Cardiac septum (tissue), 1 donor: ENCODE measurements at places on chromosomes 1 and 21. TPM values are rescaled to one million over a fixed set of nuclear protein-coding genes. Genes with fewer than 3 reads are reported as not detected.

RAD54L gene
- total RNA-seq = 0.97 TPM

DNA sequence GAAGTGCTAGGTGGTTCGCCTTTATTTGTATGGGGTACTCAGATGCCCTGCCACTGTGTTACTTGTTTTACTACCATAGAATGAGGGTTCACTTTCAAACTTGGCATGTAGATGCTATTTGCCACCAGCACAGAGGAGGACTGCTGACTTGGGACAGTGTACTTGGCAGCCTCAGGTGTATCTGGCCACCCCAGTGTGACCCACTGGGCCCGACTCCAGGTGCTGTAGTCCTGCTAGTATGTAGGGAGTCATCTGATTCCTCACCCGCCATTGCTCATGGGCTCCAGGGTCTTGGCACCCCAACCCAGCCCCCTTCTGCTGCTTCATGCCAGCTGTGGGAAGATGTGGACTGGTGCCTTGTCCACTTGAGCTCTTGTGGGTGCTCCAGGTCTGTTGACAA, 40.0 kb downstream of the ZNF678 start:
- no peak for DNase-seq

DNA sequence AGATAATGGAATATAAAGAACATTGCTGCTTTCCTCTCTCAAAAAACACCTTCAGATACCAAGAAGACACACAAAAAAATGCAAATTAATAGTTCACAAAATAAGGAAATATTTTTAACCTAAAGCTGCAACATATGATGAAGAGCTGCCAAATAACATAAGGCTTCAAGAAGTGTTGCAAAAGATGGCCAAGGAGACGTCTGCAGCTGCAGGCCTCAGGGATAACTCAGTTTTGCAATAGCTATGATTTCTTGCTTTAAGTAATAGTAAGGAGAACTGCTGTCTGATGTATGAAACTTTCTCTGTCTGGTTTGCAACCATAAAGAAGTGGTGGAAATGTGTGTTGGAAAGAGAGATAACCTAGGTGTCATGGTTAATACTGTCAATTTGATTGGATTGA, 1237.5 kb downstream of the MRPL39 start:
- DNase-seq = no peak

GRCh38 chr1:27368869-27369582, 2.3 kb upstream of the MAP3K6 start:
- DNase-seq = no peak

S100A14 gene
- 3.4 TPM for total RNA-seq

GRCh38 chr21:37958537-37958936, 42.3 kb upstream of the KCNJ6 start:
- DNase-seq = no peak

GRCh38 chr1:225749706-225750105, 27.9 kb upstream of the SRP9 start:
- no peak for DNase-seq

GRCh38 chr21:21971384-21971783, 973.2 kb downstream of the NCAM2 start:
- no peak for DNase-seq

PTPN22 gene
- 0.70 TPM for total RNA-seq

DNA sequence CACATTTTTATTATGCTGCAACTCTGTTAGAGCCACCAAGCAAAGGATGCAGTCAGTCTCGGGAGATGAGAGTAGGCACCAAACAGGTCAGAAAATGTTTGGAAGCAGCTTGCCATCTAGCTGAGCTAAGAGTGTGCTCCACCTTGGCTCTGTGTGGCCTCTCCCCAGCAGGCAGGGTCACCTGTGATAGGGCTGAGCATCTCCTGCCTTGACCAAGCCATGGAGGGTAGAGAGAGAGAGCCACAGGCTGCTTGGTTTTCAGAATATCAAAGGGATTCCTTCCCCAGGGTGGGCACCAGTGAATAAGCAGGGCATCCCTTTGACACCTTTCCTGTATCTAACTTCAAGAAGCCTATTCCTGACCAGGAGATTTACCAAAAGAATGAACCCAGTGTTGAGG, 135.5 kb downstream of the SDCCAG8 start:
- no peak for DNase-seq

DNA sequence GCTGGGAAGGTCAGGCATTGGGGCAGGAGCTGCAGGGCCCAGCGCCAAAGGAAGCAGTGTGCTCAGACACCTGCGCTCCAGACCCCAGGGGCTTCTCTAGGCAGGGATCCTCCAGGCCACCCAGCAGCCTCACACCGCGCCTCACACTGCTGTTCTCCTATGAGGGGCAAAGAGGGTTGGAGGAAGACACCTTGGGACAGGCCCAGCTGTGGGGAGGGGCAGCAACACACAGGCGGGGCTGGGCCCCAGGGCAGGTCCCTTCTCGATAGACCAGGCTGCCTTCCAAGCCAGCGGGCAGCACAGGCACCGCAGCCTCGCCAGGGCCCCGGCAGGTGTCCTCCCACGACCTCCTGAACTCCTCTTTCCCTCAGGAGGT, 20.7 kb upstream of the PRSS38 start:
- DNase-seq = no peak

DNA sequence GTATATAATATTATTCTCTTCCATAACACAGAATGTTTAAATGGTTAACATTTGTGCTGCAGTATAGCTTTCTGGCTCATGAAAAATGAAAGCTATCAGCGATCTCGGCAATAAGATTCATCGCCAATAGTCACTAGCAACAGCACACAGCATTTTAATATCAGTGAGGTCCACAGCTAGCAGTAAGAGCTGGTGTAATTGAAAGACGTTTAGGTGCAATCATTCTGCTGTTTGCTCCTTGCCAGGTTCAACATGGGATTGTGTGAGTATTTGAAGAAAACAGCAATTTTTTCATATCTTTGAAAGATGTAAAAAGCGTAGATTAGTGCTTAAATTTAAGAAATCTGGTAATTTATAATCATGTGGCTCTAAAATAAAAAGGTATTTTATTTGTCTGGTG, 20.1 kb downstream of the PRKACB start:
- no peak for DNase-seq

GRCh38 chr1:164662462-164662861, 103.5 kb downstream of the PBX1 start:
- DNase-seq = no peak

DNA sequence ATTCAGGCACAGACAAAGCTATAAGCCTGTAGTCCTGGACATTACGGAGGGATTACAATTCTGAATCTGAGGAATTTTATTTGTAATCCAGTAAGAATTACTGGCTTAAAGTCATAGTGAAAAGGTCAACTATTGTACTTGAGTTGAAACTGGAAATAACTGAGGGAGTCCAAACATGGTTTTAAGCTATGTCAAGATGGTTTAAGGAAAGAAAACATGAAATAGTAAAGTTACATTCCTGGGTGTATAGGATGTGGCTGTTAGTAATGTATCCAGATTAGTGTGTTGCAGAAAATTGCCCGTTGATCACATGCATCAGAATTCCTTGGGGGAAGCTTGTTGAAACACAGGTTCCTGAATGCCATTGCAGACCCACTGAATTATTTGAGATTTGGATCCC, 124.8 kb upstream of the GORAB start:
- DNase-seq = no peak

DNA sequence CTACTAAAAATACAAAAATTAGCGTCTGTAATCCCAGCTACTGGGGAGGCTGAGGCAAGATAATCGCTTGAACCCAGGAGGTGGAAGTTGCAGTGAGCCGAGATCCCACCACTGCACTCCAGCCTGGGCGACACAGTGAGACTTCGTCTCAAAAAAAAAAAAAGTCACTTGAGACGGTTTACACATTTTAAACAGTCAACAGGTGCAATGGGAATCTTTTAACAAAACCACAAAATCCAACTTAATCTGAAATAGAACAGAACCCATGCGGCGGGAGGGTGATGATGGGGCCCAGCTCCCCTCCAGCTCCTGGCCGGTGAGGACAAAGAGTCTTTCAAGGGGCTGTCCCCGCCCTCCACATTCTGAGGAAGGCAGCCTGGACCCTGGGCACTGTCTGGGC, 48.3 kb downstream of the TP73 start:
- DNase-seq = no peak

DNA sequence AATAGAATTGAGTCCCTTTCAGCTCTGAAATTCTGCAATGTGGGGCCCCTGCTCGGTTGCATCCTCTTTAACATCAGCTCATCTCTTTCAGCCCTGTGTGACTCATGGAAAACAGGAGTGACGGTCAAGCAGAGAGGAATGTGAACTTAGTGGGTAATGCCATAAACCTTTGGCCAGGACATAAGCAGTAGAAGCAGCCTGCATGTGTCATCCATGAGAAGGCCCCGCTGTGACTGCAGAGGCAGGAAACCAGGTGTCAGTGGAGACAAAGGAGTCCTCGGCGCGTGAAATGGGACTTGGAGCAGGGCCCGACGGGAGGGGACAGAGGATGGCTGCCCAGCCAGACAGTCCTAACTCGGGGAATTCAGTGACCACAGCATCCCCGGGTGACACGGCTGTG, 21.1 kb upstream of the EPHB2 start:
- no peak for DNase-seq

APCS gene
- total RNA-seq = not detected

A3GALT2 gene
- not detected for total RNA-seq

DNA sequence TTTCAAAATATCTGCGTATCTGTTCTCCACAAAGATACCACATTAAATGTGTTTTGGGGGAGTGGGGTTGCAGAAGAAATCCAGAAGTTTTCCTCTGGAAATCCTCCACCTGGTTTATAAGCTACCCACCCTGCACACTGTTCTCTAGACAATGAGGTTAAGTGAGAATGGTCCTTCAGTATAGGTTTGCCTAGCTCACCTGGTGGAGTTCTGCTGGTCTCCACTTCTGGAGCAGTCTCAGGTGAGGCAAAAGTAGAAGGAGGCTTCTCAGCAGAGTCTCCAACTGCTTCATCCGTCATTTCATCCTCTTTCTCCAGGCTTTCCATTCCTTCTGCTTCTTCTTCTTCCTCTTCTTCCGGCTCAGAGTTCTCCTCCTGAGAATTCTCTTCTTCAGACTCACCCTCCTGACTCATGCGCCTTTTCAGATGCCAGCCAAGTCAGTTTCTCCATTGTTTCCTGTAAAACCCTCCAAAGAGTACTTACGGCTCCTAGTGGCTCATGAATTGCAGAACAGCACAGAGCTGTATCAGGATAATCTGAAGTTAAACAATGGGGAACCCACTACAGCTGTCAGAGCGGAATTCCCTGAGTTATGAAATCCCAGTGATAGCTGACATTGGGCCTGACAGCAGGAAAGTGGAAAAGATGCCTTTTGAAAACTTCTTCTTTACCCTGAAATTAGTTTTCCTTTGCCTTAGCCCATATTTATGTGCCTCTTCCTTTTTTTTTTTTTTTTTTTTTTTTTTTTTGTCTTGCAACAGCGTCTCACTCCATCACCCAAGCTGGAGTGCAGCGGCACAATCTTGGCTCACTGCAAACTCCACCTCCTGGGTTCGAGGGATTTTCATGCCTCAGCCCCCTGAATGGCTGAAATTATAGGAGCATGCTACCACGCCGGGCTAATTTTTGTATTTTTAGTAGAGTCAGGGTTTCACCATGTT, 38.5 kb downstream of the MSTO1 start:
- DNase-seq = no peak

PCAT6 gene
- total RNA-seq = 1.7 TPM

GRCh38 chr1:156755527-156755950, 4.1 kb upstream of the HDGF start:
- peak; percentile 2 for DNase-seq

- no peak for DNase-seq
Measured at GRCh38 chr21:45570071-45570470, 27.8 kb upstream of the SLC19A1 start.

DNA sequence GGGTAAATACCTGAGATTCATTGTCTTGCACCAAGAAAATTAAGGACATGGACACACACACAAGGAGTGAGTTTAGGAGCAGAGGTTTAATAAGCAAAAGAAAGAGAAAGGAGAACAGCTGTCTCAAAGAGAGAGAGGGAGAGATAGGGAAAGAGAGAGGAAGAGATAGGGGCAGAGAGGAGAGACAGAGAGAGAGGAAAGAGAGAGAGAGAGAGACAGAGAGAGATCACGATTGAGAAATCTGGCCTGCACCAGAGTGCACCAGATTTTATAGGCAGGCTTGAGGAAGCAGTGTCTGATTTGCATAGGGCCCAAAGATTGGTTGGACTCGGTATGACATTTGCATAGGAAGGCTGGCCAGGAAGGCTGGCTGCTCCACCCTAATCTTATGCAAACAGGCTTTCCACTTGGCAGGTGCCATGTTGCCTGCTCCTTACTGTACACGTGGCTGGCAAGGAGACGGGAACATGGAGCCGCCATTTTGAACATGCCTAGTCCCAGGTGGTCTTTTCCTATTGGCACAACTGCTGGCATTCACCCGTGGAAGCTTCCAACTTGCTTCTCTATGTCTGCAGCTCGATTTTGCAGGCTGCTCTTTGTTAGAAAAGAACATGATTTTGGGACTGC, 419.9 kb downstream of the ZP4 start:
- DNase-seq = no peak

C1orf94 gene
- not detected for total RNA-seq

GRCh38 chr1:167450843-167451242, 67.5 kb downstream of the CD247 start:
- DNase-seq = no peak

CNTN2 gene
- total RNA-seq = 0.30 TPM

SLC19A2 gene
- 5.1 TPM for total RNA-seq

DNA sequence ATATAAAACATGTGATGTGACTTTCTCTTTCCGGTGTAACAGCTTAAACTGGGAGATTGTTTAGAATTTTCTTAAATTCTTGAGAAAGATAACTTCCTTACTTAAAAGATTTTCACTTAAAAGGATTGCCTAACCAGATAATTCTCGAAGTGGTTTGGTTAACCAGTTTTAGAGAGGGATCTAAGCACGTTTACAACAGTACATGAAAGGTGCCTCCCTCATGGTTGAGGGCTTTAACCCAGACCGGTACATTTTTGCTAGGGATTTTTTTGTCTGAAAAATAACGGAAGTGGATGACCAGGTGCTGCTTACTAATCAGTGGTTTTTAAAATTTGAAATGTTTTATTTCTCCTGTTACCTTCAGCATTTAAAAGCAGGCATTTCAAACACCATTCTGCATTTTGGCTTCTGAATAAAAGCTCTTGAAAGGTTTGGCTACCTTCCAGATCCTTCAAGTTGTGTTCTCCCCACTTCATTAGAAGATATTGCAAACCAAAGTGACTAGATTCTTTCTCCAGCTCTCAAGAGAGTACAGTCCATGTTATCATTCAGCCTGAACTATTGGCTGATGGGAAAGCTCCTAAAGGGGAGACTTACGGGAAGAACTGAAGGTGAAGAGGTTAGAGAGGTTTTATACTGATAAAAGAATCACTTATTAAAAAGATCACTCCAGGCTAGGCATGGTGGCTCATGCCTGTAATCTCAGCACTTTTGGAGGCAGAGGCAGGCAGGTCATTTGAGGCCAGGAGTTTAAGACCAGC, 12.8 kb downstream of the S100PBP start:
- DNase-seq = no peak

GRCh38 chr1:184242507-184242943, 144.3 kb upstream of the C1orf21 start:
- no peak for DNase-seq

DNA sequence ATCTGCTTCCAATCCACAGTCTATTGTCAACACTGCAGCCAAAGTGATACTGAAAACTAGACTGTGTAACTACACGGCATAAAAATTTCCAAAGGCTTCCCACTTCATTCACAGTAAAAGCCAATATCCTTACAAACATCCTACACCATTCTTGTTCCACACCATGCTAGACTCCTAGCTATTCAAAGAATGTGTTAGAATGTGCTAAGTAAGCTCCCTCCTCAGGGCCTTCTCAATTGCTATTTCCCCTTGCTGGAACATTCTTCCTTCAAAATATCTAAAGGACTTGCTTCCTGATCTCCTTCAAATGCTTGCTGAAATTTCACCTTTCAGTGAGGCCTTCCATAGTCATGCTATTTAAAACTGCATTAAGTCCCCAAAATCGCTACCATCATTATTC, 228.1 kb downstream of the AKT3 start:
- DNase-seq = no peak

GRCh38 chr21:36508948-36509347, 29.0 kb upstream of the CLDN14 start:
- no peak for DNase-seq
